ENCODE measurements at places on chromosomes 3 and 15.

GRCh38 chr15:88704791-88705768 lies 66.3 kb downstream of the ISG20 start:
- DNase-seq, result no peak

GRCh38 chr3:176046703-176047102 lies 1150.6 kb downstream of the TBL1XR1 start:
- DNase-seq, result no peak

- no peak for DNase-seq
These were observed 222.4 kb upstream of the LRIG1 start for GRCh38 chr3:66723231-66723630.

DNA sequence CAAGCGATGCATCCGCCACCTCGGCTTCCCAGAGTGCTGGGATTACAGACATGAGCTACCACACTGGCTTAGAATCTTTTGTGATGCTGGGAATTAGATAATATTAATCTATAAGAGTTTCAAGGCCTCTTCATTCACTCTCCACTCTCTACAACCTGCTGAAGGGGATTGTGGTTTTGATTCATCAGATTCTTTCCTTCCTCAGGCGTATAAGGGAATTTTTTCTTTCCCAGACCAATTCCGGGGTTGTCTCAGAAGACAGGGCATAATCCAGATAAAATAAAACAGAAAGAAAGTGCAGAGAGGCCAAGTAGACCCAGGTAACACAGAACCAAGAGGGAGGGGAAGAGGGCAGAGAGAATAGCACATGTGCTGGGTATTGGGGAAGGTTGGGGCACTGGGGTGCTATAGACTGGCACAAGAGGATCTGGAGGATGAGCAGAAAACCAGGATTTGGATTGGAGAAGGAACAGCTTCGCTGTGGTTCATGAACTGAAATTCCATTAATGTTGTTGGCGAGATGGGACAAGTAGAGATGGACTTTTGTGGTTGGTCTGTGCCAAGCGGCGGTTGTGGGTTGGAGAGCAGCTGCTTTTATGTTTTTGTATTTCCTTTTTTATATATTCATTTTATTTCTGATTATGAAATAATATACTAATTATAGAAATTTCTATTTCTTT lies 12.8 kb downstream of the ARL6IP5 start:
- no peak for DNase-seq

GRCh38 chr3:55885721-55886120 lies 398.6 kb upstream of the WNT5A start:
- no peak for DNase-seq

Measured in hematopoietic multipotent progenitor cell treated with erythropoietin and hydrocortisone succinate and interleukin-3 and kit ligand, for 8 days (in vitro differentiated cells).